ENCODE measurements at places on chromosomes 4 and X. TPM values are rescaled to one million over a fixed set of nuclear protein-coding genes. Genes with fewer than 3 reads are reported as not detected.

FATE1 gene
- not detected for polyA plus RNA-seq

C4orf33 gene
- 17.5 TPM for polyA plus RNA-seq

PAGE2 gene
- polyA plus RNA-seq: not detected

NWD2 gene
- polyA plus RNA-seq: 0.18 TPM

CYTL1 gene
- 8.5 TPM for polyA plus RNA-seq

TMEM31 gene
- polyA plus RNA-seq: 1.1 TPM

DNA sequence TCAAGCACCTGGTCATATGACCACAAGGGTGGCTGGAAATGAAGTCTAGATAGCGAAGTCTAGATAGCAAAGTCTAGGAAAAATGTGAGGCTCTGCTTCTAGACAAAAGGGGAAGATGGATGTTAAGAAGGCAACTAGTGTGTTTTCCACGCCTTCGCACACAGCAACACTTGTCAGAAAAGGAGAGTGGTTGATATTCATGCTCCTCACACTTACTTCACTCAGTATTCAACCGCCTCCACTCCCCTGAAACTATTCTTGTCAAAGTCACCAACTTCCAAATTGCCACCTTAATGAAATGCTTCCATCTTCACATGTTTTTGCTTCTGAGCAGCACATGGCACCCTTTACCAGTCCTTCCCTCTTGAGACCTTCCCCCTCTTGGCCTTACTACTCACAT lies 27.7 kb upstream of the DCLK2 start:
- DNase-seq: no peak

DNA sequence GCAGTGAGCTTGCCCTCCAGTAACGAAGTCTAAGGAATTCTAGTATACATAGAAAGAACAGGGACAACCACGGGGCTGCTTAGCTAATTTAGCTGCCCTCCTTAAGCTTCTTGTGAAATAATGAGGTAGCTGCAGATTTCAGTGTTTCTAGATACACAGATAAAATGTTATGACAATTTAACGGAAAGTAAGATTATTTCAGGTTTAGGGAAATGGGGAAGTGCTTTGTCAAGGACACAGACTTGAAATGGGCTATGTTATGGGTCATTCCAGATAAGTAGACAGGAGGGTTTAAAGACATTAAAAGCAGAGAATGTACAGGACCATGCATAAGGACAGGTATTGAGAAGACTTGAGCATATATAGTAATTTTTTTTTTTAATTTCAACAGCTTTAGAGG lies 34.2 kb upstream of the ZNF518B start:
- no peak for DNase-seq
